CD4-positive, alpha-beta T cell treated with Interleukin-21 for 1 hour (primary cell): ENCODE measurements at places on chromosomes 4 and X.

DNA sequence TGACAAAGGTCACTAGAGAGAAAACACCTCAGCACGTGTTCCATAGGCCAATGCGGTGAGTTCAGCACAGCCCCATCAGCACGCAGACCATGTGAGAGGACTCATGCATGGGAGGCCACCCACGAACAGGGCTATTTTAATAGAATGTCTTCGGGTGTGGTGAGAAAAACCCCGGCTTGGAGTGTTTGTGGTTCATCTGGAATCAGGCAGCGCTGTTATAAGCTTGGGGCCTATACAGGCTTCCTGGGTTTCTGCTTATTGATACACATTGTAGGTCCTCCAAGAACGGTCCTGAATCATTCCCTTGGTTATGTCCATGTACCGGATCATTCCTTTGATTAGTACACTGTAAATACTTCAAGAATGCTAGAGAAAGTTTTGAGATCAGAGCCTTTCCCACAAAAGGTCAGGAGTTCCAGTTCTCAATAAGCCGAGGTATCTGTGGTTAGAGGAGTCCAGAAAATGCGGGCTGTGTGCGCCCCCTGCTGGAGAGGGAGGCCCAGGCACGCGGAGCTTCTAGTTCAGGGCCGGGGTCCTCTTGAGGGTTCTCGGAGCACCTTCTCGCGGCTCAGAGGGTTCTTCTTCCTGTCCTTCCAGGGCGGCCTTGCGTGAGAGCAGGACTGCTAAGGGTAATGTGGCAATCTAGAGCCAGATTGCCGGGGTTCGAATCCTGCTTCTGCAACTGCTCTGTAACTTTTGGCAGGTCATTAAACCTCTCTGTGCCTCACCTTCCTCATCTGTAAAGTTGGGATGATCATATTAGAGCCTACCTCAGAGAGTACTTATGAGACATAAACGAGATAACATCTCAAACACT is 51.8 kb downstream of the TLR10 start:
- peak; percentile 84 for DNase-seq

GRCh38 chrX:118740276-118740889 is 13.0 kb downstream of the IL13RA1 start:
- no peak for DNase-seq

DNA sequence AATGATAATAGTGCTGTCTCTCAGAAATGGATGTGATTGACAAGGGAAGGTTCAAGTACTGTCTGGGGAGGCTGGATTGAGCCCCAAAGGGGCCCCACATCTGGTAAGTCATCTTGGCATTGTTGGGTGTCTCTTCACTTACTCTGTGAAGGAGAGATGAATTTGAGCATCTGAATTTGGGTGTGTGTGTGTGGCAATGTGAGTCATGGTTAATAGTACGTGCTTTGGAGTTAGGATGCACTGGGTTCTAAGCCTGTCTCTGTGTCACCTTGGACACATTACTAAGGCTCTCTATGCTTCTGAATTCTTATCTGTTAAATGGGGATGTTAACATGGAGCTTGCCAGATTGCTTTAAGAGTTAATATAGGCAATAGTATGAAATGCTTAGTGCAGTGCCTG is 80.4 kb downstream of the FRAS1 start:
- DNase-seq, result no peak

- DNase-seq, result no peak
Measured at GRCh38 chr4:123127218-123127617, 204.8 kb upstream of the NUDT6 start.

- DNase-seq, result no peak
Measured at GRCh38 chrX:88735835-88736234, 11.2 kb upstream of the CPXCR1 start.

GRCh38 chr4:15719506-15719905 is 16.6 kb downstream of the BST1 start:
- DNase-seq, result no peak

- no peak for DNase-seq
Measured at GRCh38 chr4:48554606-48555005, 64.6 kb downstream of the ZAR1 start.

- DNase-seq, result no peak
Measured at GRCh38 chr4:48439988-48440387, 43.2 kb upstream of the SLC10A4 start.

- peak; percentile 12 for DNase-seq
Measured at GRCh38 chrX:11341274-11342201, 48.3 kb downstream of the AMELX start.

GRCh38 chr4:123976285-123976684 is 579.7 kb downstream of the SPRY1 start:
- no peak for DNase-seq

GRCh38 chrX:72316408-72317110 is 10.8 kb upstream of the CITED1 start:
- DNase-seq, result no peak

GRCh38 chrX:71107762-71108360 is 1.3 kb upstream of the CXorf65 start:
- DNase-seq, result peak; percentile 56

DNA sequence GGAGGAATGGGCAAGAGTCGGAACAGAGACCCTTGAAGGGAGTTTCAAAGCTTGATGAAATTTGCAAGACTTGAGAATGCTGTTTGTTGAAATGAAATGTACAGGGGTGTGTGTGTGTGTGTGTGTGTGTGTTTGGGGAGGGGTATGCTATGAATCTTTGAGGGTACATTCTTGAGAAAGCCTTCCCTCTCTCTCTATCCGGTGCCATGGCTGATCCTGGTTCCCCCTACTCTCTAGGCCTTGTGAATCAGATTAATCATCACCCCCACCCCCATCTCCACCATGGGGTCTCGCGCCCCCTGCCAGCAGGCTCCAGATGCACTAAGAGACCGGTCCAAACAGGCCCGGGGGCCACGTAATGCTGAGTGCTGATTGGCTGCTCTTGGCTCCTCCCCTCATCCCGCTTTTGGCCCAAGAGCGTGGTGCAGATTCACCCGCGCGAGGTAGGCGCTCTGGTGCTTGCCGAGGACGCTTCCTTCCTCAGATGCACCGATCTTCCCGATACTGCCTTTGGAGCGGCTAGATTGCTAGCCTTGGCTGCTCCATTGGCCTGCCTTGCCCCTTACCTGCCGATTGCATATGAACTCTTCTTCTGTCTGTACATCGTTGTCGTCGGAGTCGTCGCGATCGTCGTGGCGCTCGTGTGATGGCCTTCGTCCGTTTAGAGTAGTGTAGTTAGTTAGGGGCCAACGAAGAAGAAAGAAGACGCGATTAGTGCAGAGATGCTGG is at the start of gene HTR2C:
Gene HTR2C, plus strand, starts transcription at position 441 of the 729 bp plus-strand sequence. CDS start 142,851 bp downstream, outside the sequence.
- no peak for DNase-seq

- DNase-seq, result no peak
Measured at GRCh38 chr4:139558235-139559088, 2.4 kb upstream of the SETD7 start.

GRCh38 chr4:107993969-107994368 is 4.3 kb downstream of the HADH start:
- DNase-seq, result no peak

DNA sequence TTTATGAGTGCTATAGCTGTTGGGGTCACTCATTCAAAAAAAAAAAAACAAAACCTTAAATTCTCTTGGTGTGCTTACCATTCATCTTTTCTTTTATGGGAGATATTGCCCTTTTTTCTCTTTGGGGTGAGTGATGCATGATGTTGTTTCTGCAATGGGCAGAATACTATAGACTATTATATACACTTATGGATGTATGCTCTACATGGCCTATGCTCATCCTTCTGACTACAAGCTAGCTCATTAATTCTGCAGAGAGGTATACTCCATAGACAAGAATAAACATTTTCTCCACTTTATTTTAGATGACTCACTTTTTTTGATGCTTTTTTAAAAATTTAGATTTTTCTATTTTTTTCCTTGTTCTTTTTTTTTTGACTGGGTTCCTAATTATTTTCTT is 160.3 kb upstream of the ANK2 start:
- no peak for DNase-seq

DNA sequence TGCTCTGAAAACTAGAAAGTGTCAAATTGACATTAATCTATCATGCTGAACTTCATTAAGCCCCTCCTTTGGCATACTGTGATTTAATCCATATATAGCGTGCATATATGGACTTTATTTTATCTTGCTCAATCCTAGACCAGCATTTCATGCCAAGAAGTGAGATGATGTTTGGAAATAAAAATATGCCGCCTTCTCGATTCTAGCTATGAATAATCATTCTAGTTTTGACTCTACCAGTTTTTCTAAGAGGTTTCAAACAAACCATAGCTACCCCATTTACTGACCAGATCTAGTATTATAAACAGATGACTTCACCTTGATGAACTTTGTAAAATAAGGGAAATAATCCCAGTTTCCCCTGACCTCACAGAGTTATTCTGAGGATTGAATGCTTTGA is 95.0 kb downstream of the ARX start:
- no peak for DNase-seq

GRCh38 chr4:25283948-25284347 is 28.6 kb upstream of the ZCCHC4 start:
- DNase-seq, result no peak

DNA sequence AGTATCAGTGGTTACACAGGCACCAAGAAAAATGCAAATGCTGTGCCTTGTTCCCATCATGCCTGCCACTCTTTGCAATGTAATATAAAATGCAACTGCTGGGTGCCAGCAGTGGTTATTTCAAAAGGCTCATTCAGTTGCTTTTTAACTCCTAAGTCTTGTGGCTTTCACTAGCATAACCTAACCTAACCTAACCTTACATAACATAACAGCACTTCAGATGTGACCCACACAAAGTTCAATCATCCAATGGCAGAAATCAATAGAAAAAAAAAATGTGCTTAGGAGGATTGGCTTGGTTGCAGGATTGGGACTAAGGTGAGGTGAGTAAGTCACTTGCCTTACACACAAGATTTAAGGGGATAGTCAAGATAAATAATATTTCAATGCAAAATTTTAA is 60.2 kb upstream of the VMA21 start:
- no peak for DNase-seq

DNA sequence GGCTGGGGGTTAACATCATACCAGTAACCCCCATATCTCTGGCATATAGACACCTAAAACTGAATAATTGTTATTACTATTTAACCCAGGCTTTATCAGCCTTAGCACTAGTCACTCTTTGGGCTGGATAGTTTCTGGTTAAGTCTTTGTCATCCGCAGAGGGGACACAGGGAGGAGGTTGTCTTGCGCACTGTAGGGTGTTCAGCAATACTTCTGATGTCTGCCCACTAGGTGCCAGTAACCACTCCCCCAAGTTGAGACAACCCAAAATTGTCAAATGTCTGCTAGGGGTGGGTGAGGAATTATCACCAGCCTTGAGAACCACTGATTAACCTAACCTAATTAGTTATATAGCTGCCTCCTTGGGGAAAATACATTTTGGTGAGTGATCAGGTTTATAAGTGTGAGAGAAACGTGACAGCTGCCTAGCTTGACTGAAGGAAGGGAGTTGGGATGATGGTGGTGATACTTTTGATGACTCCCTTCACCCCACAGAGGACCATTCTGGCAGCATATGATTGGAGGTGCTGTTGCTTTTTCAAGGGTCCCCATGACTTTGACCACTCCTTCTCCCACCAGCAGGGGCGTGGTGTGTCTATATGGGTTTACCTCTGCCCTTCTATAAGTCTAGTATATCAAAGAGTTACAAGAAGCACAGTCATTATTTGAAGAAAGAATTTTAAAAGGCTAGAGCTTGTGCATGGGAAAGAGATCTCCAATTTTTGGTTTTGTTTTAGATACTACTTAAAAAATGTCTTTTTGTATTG is 140.9 kb downstream of the STIM2 start:
- no peak for DNase-seq

DNA sequence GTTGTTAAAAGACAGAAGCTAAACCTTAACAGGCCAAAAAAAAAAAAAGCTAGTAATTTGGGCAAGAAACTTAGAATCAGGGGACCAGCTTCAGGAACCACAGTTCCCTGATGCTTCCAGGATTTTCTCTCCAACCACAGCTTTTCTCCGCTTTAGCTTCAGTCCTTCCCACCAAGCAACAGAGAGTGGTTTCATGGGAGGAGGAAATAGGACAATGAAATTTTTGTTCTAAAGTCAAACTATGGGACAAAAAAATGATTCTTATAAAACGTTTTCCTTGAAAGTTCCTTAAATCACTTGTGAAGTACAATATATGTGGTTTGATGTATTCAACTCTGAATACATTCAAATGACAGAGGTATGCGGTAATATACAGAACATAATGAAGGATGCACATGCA is 71.0 kb upstream of the DHX15 start:
- no peak for DNase-seq

GRCh38 chr4:147447786-147448185 is 33.1 kb upstream of the EDNRA start:
- no peak for DNase-seq

- DNase-seq, result no peak
Measured at GRCh38 chrX:118964252-118964651, 10.2 kb upstream of the LONRF3 start.

DNA sequence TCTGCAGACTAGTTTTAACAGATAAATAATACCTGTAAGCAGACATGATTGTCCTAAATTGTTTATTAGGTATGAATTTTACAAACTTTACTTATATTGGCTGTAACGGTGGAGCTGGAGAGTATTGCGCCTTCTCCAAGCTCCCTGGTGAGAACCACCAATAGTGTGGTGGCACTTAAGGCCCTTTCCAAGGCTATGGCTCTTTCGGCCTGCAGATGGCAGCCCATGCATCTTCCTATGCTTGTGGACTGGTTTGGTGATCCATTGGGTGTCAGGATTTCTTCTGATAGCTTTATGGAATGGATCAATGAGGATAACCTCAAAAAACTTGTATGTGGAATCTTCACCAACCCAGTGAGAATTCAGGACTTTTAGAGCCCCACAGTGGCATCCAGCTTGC is 7.8 kb downstream of the LARP1B start:
- no peak for DNase-seq

DNA sequence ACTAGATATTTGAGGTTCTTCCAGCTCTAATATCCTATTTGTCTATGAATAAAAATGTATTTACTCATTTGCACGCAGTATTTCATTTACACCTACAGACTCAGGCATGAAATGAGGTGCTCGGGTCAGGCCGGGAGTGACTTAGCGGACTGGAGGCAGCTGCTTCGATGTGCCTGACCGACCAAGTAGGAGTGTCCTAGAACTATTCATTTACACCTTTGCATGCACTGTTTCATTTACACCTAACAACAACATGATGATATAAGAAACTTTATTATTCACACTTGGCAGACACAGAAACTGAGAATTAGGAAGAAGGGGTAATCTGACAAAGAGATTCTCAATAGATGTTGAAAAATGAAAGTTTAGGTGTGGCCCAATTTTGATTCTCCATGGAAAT is 28.7 kb upstream of the FAT1 start:
- DNase-seq, result no peak

DNA sequence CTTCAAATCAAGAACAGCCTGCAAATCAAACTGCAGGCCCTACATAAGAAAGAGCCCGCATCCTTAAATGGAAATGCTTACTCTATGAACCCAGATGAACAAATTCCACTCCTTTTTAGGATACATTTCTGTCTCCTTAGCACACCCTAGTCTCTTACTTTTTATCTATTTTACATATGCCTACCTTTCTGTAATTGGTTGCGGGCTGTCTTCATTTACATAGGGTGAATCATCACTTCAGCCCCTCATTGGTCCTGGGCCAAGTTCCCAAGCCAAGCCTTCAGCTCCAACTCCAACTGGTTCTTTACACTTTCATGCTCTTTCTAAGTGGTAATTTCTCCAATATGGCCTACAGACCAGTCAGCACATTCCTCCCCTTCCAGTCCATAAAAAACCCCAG is 219.3 kb downstream of the TRAM1L1 start:
- DNase-seq, result no peak
